Fibroblast of skin of right quadriceps (primary cell): ENCODE measurements at places on chromosomes 3 and 15.
A peak's percentile ranks its signal among the peaks of the same experiment; 100 is the strongest.

DNA sequence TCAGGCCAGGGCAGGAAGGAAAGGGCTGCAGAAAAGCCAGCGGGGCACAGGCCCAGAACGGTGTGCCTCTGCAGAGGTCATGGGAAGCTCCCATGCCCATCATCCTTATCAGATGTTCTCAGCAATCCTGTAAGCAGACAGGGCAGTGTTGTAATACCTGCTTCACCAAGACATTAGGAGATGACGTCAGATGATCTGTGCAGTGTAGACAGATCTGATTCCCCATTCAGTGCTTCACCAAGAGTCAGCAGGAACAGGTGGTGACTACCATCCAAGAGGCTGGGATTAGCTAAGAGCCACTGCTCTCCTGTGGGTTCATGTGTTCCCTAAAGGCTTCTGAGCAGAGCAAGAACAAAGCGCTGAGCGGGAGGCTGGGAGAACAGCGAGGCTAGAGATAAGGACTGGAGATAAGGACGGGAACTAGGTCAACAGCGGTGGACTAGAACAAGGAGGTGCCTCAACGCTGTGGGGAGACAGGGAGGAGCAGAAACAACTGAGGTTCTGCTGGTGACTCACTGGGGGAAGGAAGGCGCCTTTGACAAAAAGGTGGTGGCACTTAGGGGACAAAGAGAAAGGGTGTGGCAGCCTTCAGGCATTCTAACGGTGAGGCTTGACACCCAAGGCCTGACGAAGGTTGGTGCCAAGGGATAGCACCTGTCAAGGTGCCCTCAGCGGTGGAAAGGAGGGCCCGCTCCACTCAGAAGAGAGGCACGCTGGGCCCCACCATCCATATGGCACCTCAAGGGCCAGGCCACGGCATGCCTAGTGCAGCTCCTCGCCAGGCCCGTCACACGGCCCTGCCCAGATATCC lies 28.4 kb downstream of the CCDC12 start:
- DNase-seq = no peak

GRCh38 chr3:136703429-136703828 lies 48.7 kb downstream of the STAG1 start:
- DNase-seq = no peak

DNA sequence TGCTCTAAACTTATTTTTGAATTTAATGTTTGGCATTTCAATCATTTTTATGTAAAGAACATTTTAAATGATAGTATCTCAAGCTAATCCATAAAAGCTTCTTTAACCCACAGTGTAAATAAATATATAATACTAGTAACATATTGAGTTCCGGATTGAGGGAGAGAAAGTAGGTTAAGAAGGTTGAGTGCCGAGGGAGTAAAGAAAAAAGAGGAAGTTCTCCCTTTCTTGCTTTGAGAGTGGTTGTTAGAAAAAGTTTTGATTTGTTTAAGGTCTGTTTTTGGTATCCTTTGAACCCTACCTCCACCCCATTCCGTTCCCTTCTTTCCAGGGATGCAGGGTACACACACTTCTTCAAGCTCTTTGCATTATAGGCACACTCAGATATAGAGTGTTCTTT lies 130.8 kb downstream of the VPS8 start:
- no peak for DNase-seq

GRCh38 chr3:192802957-192803899 lies 75.9 kb upstream of the FGF12 start:
- DNase-seq = no peak

DNA sequence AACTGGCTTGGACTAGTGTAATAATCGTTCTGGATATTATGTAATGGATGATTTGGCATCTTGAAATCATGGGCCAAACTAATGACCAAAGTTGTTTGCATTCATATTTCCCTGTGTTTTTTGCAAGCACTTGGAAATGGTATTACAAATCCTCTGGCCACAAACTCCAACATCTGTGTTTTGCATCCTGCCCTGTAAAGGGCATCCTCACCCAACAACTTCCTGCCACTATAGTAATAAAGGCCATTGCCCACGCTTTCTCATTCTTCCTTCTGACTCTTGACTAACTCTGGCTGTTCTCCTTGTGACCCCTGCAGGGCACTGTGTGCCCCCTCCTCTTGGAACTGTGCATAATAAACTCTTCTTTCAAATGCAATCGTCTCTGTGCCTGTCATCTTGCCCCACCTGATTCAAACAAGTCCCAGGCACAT lies 25.4 kb upstream of the PSMD6 start:
- no peak for DNase-seq

GRCh38 chr3:100650651-100651619 lies 41.5 kb downstream of the ADGRG7 start:
- peak; percentile 81 for DNase-seq
